ENCODE measurements at places on chromosomes 4 and X.

GRCh38 chr4:26116057-26116456, 202.0 kb downstream of the SMIM20 start:
- no peak for DNase-seq

DNA sequence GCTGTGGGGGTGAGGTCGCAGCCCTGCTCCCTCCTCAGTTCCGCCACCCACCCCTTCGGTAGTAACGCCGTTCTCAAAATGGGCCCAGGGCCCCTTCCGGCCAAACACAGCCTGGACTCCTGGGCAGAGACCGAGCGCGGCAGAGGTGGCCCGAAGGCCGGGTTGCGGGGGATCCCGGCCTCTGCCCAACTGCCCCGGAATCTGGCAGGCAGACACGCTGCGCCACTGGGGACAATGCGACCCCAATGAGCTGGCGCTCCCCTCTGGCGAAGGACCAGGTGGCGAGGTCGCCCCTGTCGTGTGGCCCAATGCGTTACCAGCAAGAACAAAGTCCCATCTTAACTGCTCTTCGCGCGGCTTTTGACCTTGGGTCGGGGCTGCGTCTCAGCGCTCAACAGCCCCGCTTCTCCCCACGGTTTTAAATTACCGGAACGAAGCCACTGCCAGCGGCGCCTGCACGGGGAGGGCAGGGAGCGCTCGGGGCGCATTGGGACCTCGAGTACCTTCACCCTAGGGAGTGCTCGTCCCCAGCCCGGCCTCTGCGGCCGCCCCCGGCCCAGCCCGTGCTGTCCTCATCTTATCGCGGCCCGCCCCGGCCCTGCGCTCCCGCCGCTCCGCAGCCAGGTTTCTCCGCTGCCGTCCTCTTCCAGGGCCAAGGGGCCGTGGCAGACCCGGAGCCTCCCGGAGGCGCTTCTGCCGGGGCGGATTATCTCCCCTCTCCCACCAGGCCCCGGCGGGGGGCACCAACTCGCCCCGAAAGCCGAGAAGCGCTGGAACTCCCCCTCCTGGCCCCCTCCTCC, 22.2 kb upstream of the HMX1 start:
- no peak for DNase-seq

DNA sequence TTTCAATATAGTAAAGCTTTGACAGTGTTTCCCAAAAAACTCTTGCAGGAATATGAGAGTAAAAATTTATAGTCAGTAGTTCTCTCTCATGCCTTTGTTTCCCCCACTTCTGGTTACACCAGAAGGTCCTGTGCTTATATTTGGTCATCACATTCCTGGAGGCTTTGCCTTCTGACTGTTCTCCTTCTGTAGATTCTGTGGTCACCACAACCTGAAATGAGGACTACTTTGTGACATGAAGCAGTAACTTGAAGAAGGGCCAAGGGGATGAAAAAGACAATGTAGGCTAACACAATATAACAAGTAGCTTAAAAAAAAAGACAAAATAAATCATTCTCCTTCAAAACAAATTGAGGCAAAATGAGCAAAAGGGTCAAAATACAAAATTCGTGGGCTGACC, 366.2 kb upstream of the NR3C2 start:
- no peak for DNase-seq

- DNase-seq: no peak
Measured at GRCh38 chr4:143393195-143393594, 56.5 kb downstream of the GAB1 start.
